ENCODE measurements at places on chromosomes 1 and 21.

DNA sequence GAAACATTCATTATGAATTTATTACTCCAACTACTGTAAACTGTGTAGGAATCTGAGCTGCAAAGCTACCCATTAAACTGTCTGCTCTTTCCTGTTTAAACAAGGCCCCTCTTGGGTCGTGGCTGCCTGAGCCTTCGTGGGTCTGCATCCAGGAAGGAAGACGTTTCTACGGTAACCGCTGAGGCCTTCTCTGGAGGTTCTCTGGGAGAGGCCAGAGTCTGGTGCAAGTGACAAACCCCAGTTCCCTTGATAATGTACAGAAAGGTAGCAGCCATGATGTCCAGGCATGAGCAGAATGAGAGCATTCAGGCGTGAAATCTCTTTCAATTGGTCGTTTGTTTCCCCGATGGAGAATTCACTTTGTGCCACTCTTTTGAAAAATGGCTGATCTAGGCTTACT lies 350.2 kb downstream of the PLPP3 start:
- DNase-seq: no peak

GRCh38 chr1:225944951-225945350 lies 3.9 kb upstream of the LEFTY2 start:
- DNase-seq: no peak

DNA sequence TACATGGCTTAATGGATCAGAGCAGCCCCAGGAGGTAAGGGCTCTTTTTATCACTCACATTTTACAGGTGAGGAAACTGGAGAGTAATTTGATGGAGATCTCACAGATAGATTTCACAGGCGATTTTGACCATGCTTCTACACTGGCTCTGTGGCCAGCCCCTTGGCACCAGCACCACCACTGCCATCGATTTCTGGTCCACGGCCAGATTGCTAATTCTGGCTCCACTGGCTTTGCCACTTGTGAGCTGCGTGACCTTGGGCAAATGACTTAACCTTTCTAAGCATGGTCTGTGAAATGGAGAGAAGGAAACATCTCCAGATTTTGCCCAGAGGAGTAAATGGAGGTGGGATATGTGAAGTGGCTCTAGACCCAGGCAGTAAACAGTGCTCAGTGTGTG lies 32.6 kb downstream of the KCNC4 start:
- no peak for DNase-seq

DNA sequence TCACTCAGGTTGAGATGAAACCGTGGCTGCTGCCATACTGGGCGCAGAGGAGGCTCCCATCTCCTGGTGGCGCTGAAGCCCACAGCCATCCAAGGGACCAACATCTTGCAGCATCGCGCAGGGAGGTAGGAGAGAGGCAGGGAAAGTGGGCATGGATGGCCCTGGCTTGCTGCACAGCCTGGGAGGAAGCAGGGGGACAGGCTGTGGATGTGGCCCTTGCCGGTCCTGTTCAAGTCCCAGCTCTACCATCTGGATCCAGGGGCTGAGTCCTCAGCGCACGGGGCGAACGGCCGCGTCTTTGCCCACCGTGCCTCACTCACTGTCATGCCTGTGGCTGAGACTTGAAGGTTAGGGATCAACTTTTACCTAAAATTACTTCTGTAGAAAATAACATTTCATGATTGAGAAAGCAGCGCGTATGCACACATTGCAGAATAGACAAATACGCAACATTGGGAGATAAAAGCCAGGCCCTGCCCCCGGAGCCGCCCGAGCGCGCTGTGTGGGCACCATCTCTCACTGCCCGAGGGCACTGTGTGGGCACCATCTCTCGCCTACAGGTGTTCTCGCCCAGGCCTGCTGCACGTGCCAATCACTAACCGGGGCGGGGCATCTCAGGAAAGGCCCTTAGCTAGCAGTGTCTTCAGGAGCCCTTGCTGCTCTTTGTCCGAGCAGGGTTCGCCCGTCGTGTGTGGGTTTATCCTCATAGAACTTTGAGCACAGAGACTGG lies 11.5 kb downstream of the SLX9 start:
- DNase-seq: no peak

- DNase-seq: no peak
These were observed 12.8 kb downstream of the BCAN start for GRCh38 chr1:156654700-156655099.

GRCh38 chr1:59261537-59261936 lies 35.4 kb upstream of the FGGY start:
- DNase-seq: no peak

DNA sequence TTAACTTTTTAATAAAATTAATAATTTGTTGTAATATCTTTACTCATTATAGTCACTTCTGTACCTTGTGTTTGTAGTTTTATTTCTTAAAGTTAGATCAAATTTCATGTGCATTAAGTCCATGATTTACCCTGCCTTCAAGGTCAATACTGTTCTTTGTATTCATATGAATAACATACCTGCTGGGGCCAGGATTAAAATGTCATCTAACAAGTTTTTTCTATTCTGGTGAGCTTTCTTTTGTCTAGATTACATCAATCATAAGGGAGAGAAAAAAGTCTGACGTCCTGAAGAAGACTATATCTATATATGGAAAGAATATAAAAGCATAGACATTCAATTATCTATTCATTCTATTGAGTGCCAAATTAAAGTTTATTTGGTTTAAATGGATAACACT lies 232.6 kb downstream of the COL11A1 start:
- no peak for DNase-seq

GRCh38 chr1:212118872-212119260 lies 83.3 kb downstream of the DTL start:
- no peak for DNase-seq

- DNase-seq: no peak
These were observed 20.7 kb downstream of the IL10RB start for GRCh38 chr21:33286600-33287456.

DNA sequence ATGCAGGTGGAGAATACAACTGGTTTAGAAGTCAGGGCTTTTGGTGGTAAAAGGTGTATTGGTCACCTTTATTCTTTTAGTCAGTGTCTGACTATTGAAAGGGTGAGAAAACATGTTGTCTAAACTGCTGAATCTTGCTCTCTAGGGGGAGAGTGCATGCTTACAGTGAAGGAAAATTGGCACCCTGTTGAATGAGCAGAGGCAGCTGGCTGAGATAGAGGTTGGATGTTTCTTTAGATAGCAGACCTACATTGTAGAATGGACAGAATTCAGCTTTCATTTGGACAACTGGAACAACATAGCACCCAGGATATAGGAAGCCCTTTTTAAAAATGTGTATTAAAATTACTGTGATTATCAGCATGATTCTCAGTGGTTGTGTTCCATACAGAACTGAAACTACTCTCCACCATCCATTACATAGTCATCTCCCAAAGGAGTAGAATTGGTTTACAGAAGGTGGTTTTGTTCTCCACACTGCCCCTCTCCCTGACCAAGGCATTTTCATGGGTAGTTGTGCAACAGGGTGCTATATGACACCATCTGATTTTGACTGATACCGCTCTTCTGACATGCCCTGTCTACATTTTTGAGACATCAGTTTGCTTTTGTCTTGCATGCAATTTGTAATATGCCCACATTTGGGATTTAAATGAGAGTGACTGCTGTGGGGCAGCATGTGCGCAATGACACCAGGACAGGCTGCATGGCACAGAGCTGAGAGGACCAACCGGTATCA lies 16.2 kb downstream of the RHOU start:
- DNase-seq: no peak

DNA sequence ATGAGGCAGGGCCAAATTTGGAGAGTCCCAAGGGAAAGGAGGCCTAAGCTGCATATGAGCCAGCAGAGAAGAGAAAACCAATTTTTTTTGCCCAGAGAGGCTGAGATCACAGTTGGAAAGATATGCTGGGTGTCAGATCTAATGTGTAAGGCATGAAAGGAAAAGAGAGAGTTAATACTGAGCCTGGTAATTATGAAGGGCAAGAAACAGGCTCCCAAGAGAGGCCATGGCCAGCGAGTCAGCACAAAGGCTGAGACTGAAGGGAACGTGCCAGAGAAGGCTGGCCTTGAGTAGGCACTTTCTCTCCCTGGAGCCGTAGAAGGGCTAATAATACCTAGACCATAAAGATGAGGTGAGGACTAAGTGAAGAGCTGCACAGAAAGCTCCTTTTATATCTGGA lies 31.8 kb upstream of the BEND5 start:
- no peak for DNase-seq

- no peak for DNase-seq
These were observed 180.4 kb downstream of the SLC44A5 start for GRCh38 chr1:75430526-75430925.

DNA sequence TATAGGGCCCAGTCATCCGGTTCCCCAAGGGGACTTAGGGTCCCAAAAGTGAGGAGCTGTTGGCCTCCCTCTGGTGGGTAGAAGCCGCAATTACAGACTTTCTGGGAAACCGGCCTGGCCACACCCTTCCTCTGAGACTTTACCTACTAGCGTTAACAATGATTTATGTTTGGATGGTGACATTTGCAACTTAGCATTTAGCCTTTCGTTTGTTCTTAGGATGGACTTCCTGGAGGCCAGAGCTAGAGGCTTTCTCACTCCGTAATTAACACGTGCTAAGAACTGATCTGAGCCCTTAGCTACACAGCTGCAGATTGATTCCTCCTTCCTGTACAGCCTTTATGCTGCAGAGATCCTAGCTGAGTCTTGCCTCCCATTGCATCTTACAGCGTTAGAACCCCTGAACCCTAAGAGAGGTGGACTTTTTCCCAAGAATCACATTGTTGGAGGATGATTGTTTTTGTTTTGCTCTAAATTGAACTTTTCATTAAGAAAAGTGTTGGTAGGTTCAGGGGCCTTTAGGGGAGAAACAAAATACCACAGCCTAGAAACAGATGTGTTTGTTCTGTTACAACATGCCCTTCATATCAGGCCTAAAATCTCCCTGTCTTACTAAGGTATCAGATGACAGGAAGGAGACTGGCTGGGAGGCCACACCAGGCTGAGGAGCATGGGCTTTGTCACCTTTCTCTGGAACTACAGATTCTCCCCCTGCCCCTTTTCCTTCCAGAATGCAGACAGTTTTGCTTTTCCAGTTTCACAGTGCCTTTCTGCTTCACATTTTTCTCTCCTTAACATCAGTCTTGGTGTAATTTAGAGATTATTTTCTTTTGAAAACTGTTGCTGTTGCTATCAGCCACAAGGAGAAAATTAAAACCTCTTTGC lies 1.9 kb downstream of the S100A11 start:
- DNase-seq: peak; percentile 88

GRCh38 chr1:230253150-230253549 lies 173.0 kb downstream of the PGBD5 start:
- no peak for DNase-seq

GRCh38 chr1:246417813-246418564 lies 89.1 kb downstream of the SMYD3 start:
- DNase-seq: no peak

- DNase-seq: peak; percentile 80
These were observed 22.9 kb downstream of the KCNA10 start for GRCh38 chr1:110495926-110496600.

- peak; percentile 57 for DNase-seq
These were observed 17.6 kb downstream of the RIT1 start for GRCh38 chr1:155893389-155894142.
